DMS 273 treated with DMSO at 0.1 percent for 48 hours (cell line): ENCODE measurements at places on chromosomes 5 and 9.

DNA sequence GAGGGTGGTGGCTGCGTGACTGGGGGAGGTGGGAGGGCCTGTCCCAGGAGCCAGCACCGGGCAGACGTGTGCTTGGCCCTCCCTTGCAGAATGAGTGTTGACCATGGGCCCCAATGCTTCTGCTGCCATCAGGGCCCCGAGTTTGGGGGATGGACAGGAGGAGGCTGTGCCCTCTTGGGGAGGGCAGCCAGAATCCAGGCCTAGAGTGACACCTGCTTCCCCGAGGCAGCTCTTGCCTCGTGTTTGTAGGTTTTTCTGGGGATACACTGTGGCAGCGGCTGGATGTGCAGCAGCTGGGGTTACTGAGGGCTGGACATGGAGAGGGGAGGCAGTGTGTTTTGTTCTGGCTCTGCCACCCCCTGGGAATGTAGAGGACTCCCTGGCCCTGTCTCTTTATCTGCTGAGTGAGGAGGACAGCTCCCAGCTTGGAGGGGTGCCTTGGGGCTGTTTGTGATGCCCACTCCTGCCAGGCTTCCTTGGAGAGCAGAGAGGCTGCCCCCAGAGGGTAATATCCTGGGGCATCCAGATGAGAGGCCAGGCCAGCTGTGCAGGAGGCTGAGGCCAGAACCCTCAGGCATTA lies 22.7 kb downstream of the WNK2 start:
- DNase-seq = no peak

GRCh38 chr5:128629157-128629556 lies 91.1 kb upstream of the FBN2 start:
- no peak for DNase-seq

- DNase-seq = no peak
Measured at GRCh38 chr9:81737871-81738507, 48.6 kb upstream of the TLE1 start.

GRCh38 chr9:31137176-31138160 lies 1247.0 kb upstream of the ACO1 start:
- DNase-seq = no peak

DNA sequence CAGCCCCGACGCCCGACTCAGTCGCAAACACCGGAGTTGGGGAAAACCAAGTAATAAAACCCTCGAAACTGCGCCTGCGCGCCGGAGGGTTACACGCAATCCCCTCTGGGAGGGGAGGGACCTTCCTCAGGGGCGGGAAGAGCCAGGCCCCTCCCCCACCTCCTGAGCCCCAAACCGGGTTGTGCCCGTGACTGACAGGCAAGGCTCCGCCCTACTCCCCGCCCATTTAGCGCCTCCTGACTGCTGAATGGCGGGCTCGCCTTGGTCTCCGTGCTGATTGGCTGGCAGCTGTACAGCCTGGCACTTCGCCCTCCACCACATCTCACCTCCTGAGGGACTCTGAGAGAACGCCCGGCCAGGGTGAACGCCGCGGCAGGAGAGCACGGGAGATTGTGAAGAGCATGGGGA lies at the start of gene PRDM9:
TSS of gene PRDM9 (plus strand) at position 332 of the 408 bp plus-strand sequence. CDS start 1,425 bp downstream, outside the sequence.
- no peak for DNase-seq

GRCh38 chr5:58854441-58854840 lies 271.6 kb downstream of the RAB3C start:
- no peak for DNase-seq

GRCh38 chr9:102587281-102587680 lies 407.9 kb upstream of the CYLC2 start:
- no peak for DNase-seq

- DNase-seq = no peak
Measured at GRCh38 chr5:138646671-138647070, 71.5 kb upstream of the HSPA9 start.

GRCh38 chr9:77011973-77012821 lies 7.3 kb upstream of the FOXB2 start:
- DNase-seq = no peak

DNA sequence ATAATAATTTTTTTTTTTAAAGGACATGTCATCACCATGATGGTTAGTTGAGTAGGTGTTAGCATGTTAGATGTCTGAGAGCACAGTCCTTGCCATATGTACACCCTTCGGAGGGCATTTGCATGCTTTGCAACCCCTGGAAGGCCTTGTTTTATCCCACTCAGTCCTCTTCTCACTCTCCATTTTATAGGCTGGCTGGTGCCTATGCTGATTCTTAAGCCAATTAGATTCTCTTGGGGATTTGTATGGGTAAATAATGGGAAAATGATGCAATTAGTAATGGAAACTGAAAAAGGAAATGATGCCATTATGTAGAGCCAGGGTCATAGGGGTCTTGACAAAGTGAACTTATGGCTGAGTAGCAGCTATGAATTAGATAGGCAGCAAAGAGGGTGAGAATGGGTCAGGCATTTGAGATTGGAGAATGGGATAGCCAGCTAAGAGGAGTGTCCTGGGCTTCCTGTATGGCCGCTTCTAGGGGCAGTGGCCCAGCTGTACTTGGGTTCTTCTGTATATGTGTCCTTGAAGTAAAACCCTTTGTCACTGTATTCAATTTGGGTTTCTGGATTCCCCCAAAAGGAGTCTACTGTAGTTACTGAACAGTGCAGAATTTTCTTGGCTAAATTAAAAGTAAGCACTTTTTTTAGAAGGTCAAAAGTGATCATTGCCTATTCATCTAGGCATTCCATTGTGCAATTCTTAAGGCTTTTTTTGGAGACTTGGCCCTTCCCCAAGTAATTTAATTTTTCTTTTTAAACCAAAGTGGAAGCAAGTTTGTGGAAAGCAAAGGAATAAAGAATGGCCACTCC lies 31.6 kb downstream of the LRRTM2 start:
- no peak for DNase-seq

DNA sequence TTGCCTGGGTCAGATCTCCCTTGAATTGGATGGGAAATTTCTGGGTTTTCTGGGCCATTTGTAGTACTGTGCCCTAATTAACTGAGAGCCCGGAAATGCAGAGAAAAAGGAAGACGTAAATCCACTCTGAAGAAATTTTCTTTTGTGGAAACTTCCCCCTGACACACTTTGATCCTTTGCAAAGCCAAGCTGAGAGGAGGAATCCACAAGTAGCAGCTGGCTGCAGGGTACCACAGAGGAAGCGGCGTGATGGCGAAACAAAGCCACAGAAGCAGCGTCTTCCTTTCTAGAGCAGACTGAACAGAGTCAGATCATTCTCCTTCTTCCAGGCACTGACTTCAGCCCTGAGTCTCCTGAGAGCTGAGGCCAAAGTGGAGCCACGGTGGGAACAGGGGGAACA lies 47.1 kb upstream of the ZNF354A start:
- no peak for DNase-seq

GRCh38 chr5:113378081-113378480 lies 56.7 kb downstream of the TSSK1B start:
- DNase-seq = no peak

DNA sequence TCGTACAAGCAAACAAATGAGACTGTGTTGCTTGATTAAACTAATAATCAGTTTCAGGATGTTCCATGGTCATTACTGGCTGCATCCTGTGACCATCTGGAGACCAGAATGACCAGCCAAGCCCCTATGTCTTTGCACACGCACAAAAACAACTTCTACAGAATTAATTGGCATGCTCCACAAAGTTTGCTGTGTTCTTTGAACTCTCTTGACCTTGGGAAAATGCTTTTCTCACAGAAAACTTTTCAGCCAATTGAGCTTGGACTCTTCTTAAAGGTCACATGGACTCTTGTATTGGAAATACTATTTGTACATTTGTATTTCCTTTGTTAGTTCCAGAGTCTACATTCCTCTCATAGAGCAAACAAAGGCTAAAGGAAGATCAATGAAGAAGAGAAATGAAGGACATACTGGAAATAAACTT lies 147.8 kb downstream of the ARRDC3 start:
- DNase-seq = no peak

DNA sequence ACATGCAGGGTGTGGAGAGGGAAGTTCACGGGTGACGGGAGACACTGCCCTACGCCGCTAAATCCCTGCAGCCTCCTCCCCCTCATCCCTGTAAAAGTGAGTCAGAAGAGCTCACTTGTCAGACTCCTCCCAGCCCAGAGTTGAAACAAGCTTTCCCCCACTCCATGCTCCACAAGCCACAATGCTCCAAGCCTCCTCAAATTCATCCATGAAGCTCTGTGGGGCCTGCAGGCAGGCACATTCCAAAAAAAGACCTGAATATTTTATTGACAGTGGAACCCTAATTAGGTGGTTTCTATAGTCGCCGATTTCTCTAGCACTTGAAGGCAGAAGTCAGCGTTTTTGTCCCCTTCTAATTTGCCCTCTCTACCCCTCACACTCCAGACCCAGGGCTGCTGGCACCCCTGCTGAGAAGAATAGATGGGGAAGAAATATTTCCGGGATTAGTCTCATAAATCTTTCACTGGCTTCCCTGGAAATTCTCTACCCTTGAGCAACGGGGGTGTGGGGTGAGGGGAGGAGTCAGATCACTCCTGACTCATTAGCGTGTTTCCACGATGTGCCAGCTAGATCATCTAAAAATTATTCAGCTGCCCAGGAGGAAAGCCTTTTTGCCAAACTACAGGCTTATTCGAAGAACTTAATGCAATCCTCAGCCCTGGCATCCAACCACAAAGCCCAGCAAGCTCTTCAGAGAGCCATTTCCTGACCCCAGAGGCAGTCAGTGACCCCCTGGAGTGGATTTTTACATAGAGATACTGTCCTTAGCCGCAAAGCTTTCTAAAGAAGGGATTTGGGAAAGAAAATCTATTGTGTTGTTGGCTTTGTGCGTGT lies 97.1 kb downstream of the ENC1 start:
- no peak for DNase-seq

DNA sequence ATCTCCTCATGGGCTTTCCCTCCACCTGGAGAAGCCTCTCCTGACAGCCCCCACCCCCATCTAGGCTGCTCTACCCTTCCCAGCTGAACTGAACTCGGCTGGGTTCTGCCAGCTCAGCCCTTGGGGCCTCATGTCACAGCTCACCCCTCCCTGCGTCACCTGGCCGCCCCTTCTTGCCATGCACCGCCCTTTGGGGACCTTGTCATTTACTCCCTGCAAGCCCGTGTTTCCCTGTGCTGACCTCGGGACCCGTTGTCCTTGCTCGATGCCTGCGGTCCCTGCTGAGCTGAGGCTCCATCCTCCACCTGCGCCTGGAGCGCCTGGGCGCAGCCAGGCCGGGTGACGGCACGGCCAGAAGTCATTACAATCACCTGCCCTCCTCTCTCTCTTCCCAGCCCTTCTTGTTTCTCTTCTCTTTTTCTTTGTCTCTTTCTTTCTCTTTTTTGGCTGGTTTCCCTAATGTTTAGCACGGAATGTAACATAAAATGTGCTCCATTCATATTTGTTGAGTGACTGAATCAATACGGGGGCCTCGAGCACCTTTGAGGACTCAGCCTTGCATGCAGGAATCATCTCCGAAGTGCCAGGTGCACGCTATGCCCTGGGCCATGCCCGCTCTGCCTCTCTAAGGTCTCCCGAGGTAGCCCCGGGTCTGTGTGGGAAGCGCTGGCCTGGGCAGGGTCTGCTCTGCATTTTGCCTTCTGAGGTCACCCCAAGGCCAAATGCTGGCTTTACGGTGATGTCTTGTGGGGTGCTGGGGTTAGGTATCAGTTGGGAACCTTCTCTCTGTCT lies 48.1 kb upstream of the COL5A1 start:
- DNase-seq = no peak

DNA sequence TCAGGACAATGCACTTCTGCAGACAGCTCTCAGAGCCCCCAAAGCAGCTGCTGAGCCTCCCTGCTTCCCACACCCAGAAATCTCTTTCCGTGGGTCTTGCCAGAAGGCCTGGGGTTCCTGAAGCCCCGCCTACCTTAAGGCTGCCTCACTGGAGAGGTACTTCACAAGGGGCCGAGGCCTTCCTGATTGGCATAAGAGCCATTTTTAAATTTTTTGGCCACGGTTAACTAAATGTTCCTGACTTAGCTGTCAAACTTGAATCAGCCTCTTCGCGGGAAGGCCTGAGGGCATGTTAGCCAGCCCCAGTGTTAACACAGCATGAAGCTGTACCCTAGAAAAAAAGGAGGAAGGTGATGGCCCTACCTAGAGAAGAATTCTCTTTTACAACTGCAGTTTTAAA lies 20.7 kb upstream of the EPB41L4B start:
- DNase-seq = no peak

GRCh38 chr5:173911623-173912022 lies 23.5 kb downstream of the CPEB4 start:
- no peak for DNase-seq

GRCh38 chr9:77464661-77465060 lies 183.5 kb downstream of the GNA14 start:
- DNase-seq = no peak

- DNase-seq = no peak
Measured at GRCh38 chr9:68949271-68950000, 64.5 kb downstream of the PRKACG start.

DNA sequence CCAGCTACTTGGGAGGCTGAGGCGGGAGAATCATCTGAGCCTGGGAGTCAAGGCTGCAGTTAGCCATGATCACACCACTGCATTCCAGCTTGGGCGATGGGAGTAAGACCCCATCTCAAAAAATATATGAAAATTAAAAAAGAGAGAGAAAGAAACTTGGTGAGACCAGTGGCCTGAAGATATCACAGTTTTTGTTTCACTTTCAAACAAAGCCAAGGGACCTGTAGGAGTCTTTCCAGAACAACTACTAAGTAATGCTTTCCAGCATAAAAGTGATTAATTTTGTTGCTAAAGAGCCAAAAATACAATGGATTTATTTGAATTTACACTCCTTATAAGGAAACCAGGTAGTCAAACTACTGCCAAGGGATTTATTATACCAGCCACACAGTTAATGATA lies 23.5 kb downstream of the GKAP1 start:
- no peak for DNase-seq

DNA sequence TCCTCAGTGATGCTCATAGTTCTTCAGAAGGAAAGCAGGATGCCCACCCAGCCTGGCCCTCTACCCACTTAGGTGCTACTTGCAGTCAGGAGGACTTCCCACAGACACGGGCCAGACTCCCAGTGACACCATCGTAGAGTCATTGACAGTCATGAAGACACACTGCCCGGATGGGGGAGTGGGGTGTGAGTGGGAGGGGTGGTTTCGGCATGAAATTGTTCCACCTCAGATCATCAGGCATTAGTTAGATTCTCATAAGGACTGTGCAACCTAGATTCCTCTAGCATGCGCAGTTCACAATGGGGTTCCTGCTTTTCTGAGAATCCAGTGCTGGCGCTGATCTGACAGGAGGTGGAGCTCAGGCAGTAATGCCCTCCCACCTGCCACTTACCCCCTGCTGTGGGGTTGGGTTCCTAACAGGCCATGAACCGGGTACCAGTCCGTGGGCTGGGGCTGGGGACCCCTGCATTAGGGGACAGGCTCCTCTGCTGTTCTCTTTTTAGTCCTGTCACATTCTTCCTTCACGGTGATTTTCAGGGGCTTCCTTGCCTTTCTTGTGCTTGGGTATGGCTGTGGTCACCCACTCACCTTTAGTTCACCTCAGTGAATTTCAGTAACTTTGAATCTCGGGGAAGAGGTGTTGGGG lies 88.2 kb upstream of the ANKRD55 start:
- no peak for DNase-seq

DNA sequence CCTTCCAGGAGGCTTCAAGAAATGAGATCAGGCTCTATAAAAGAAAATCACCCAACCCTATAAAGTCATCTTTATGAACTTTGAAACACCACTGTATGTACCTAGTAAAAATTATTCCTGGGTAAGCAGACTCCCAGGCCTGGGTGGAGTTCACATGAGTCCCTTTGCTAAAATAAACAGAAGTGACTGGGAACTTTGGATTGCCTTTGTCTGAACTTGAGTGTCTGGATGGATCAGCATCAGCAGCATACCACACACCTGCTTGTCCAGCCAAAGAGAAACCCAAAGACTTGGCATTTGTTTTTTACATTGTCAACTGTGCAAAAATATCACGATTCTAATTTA lies 79.6 kb upstream of the CDKN2B start:
- DNase-seq = no peak

- no peak for DNase-seq
Measured at GRCh38 chr5:83374547-83374946, 97.0 kb upstream of the VCAN start.
